ENCODE measurements at places on chromosomes 2 and 18. TPM values are rescaled to one million over a fixed set of nuclear protein-coding genes. Genes with fewer than 3 reads are reported as not detected.

The RIOK3 gene
- 57.3 TPM for total RNA-seq

The GKN2 gene
- not detected for total RNA-seq

The REG1B gene
- not detected for total RNA-seq

The TUBB8B gene
- not detected for total RNA-seq

The C1D gene
- total RNA-seq = 23.9 TPM

The ALPG gene
- not detected for total RNA-seq

The LMAN2L gene
- 8.8 TPM for total RNA-seq

The BABAM2 gene
- total RNA-seq = 40.8 TPM

The LAMA3 gene
- not detected for total RNA-seq

The SOCS6 gene
- 3.1 TPM for total RNA-seq

The HOXD9 gene
- total RNA-seq = not detected

The KCNG2 gene
- not detected for total RNA-seq
